Myometrial cell (primary cell): ENCODE measurements at places on chromosomes 7 and 10. TPM values are rescaled to one million over a fixed set of nuclear protein-coding genes. Genes with fewer than 3 reads are reported as not detected.

Gene RRP12
- total RNA-seq, result 24.3 and 31.4 TPM in 2 replicates

Gene ECHDC3
- 32.3 and 33.0 TPM in 2 replicates for total RNA-seq

Gene HABP2
- not detected in 2 replicates for total RNA-seq

Gene ABCB4
- total RNA-seq, result 0.29 TPM in 1 of 2 replicates, not detected in the other

Gene BET1
- 37.9 and 50.5 TPM in 2 replicates for total RNA-seq

Gene KNDC1
- 0.58 and 2.7 TPM in 2 replicates for total RNA-seq

Gene PUS7
- total RNA-seq, result 8.3 and 10.7 TPM in 2 replicates

Gene PPP1R17
- total RNA-seq, result not detected in 2 replicates

Gene PTER
- 6.1 and 9.7 TPM in 2 replicates for total RNA-seq

Gene OR2A5
- total RNA-seq, result not detected in 2 replicates

Gene MSS51
- total RNA-seq, result 1.2 and 1.6 TPM in 2 replicates

Gene BZW2
- 98.4 and 102 TPM in 2 replicates for total RNA-seq

Gene ALOX5
- total RNA-seq, result not detected in 2 replicates

Gene CPA2
- 0.89 TPM in 1 of 2 replicates, not detected in the other for total RNA-seq

Gene PLXNA4
- under 0.01 TPM in 1 of 2 replicates, not detected in the other for total RNA-seq

Gene AKR1D1
- not detected in 2 replicates for total RNA-seq

Gene AGAP5
- 1.6 TPM in 1 of 2 replicates, not detected in the other for total RNA-seq

Gene VIPR2
- under 0.01 TPM in 1 of 2 replicates, not detected in the other for total RNA-seq

Gene WBP1L
- 47.3 and 47.7 TPM in 2 replicates for total RNA-seq

Gene DOCK1
- total RNA-seq, result 24.5 and 48.6 TPM in 2 replicates

Gene HSPA12A
- total RNA-seq, result 8.6 and 12.4 TPM in 2 replicates

Gene CUZD1
- total RNA-seq, result 0.18 and 0.29 TPM in 2 replicates

Gene GRIFIN
- total RNA-seq, result not detected in 2 replicates

Gene LOXL4
- 53.0 and 57.2 TPM in 2 replicates for total RNA-seq

Gene C10orf67
- 0.29 and 0.53 TPM in 2 replicates for total RNA-seq

Gene SPDYE2
- total RNA-seq, result not detected in 2 replicates

Gene FBXL15
- total RNA-seq, result 26.8 and 31.7 TPM in 2 replicates

Gene NANOS1
- under 0.01 and 0.58 TPM in 2 replicates for total RNA-seq

Gene SPDYE11
- total RNA-seq, result not detected in 2 replicates

Gene STRIP2
- total RNA-seq, result 5.8 and 6.1 TPM in 2 replicates

Gene GATA3
- total RNA-seq, result 0.29 and 0.53 TPM in 2 replicates

Gene EGR2
- total RNA-seq, result not detected in 2 replicates

Gene IFIT2
- 5.8 TPM in 2 replicates for total RNA-seq

Gene GPR22
- total RNA-seq, result 0.71 TPM in 1 of 2 replicates, not detected in the other

Gene ZC3HAV1L
- total RNA-seq, result 1.4 and 9.2 TPM in 2 replicates

Gene TMEM26
- under 0.01 and 0.18 TPM in 2 replicates for total RNA-seq

Gene MACC1
- under 0.01 TPM in 1 of 2 replicates, not detected in the other for total RNA-seq

Gene SHTN1
- 1.4 and 1.6 TPM in 2 replicates for total RNA-seq

Gene HIBADH
- 48.4 and 59.2 TPM in 2 replicates for total RNA-seq

Gene GLCCI1
- total RNA-seq, result 1.8 and 2.3 TPM in 2 replicates

Gene EEPD1
- 1.2 and 5.5 TPM in 2 replicates for total RNA-seq

Gene LRRC18
- not detected in 2 replicates for total RNA-seq

Gene DGKI
- 0.86 and 0.89 TPM in 2 replicates for total RNA-seq

Gene WDFY4
- total RNA-seq, result not detected in 2 replicates
